ENCODE measurements at places on chromosomes 4 and X.

- peak; percentile 60 for DNase-seq
These were observed 28.3 kb upstream of the AP1S2 start for GRCh38 chrX:15882704-15883539.

GRCh38 chrX:77572322-77572721 is 125.1 kb downstream of the FGF16 start:
- peak; percentile 2 for DNase-seq

- no peak for DNase-seq
These were observed 451.2 kb downstream of the FAT4 start for GRCh38 chr4:125765941-125766340.

- DNase-seq = no peak
These were observed 25.4 kb downstream of the C4orf50 start for GRCh38 chr4:5992828-5993321.

DNA sequence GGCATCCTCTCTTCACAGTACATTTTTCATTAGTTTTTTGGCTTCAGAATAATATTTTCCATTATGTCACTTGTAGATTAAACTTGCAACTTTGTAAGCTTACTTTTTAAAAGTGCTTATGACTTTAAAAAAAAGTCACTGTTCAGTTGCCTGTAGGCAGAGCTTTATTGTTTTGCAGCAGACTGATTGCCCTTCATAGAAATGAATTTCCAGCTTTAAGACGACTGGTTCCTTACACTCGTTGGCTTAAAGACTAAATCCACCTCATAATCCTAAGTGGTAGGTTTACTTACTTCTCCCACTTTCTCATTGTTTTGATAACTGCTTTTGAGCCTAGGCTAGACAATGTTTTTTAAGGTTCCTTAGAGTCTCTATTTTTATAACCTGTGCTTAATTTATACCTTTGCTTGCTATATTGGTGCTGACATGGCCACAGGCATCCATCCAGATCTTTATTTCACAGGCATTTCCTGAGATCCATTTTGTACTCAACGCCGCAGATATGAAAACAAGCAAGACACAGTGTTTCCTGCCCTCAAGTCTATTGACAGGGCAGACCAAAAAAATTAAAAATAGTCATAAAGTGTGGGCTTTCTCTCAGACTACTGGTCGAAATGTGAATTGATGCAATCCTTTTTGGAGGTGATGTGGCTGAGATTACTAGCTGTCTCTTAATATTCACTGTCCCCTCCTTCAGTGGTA is 12.6 kb upstream of the IL13RA2 start:
- no peak for DNase-seq

DNA sequence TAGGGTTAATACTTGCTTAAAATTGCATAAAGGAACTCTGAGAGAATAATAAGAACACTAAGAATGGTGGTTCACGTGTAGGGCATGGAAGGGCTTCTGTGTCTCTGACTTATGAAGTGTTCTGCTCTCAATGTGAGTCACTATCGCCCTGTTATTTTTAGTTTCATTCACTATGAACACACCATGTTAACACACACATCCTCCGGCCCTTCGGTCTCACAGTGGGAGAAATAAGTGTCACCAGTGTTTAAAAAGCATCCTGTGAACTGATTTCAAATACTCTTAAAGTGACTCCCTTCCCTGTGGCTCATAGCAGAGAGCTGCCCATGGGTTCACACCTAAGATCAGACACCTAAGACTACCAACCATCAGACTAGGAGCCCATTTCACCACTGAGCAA is 33.8 kb upstream of the FGFBP2 start:
- no peak for DNase-seq

- DNase-seq = no peak
These were observed 59.2 kb downstream of the GPR143 start for GRCh38 chrX:9706421-9706820.

DNA sequence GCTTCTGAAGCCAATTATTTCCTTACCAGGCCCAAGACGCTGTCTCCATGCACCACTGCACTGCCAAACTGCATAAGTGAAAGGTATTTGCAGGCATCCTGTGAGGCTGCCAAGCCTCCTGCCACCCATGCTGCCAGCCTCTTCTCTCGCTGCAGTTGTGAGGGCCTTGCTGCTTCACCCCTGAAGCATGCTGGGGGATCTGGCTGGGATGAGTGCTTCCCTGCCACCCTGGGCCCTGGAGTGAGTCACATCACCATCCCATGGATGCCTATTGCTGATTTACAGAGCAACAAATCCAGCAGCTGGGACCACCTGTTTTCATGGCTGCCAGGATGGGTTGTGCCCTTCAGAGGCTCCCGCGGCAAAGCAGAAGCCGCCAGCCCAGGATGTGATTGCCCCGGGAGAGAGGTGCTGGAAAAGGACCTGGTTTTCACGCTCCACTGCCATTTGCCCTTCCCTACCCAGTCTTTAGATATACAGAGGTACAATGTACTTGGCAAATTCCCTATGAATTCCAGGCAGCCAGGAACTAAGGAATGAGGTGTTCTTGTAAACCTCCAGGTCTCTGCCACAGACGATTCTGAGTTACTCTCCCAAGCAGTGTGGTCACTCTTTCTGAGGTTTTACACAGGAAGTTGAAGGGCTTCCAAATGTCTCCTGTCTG is 41.5 kb upstream of the PTCHD1 start:
- DNase-seq = no peak

DNA sequence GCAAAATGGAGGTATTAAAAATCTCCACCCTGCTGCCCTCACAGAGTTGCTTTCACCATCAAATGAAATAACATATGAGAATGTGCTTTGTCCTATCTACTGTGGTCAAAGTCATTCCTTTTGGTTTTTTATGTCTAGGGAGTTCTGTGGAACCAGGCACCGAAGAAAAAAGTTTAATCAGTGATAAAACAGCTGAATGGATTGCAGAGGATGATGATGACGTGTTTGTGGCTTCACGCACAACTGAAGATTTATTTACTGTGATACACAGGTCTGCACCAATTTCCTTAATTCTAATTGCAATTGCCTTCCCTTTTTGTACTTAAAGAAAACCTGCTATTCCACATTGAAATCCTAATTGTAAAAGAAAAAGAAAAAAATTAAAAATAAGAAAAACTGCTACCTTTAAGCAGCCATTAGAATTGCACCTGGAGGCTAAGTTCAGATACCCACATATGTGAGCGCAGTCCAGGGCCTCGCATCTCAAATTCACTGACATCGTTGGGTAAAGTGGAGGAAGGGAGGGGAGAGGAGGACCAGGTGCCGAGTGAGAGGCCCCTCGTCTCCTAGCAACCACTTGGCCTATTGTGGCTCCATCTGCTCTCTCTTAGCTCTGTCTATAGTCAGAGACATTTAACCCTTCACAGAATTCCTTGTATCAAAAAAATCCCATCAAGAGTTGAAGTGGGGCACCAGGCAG is 10.5 kb upstream of the RTL5 start:
- no peak for DNase-seq

DNA sequence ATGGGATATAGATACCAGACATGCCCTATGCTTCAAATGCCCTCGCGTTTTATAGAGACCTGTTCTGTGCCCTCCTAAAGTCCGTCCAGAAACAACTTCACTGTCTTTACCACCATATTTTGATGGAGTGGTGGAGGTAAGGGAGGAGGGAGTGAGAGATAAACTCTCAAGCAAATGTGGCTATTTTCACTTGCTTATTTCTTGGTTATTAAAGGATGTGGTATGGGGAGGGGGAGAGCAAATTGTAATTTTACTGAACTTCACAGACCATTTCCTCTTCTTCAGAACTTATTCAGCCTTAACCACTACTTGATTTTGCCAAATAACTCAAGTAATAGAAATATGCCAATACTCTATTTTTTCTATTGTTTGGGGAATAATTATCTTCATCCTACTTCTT is 31.5 kb downstream of the GPR174 start:
- no peak for DNase-seq

DNA sequence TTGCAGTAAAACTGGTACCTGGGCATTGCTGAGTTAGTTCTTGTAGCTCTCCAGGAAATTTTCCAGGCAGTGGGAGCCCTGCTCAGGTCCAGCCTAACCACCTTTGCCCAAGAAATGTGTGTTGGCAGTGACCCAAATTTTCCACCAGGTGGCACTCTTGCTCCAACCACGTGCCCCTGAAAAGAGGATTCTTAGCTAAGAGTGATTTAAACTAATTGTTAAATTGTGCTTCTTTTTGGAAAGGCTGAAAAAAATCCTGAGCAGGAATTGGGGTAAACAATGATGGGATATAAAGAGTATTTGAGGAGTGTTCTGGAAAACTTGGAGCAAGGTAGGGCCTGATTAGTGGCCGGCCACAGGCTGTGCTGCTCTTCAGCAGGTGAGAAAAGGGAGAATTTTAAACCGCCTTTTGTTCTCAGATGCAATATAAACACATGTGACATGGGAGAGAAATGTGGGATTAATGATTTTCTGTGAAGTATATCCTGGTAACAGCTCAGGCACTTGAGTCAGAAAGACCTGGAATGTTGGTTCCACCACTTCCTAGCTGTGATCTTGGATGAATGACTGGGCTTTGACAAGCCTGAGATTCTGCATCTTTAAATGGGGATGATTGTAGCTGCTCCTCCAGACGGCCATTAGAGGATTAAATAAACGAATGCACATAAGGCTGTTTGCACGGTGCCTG is 219.6 kb downstream of the PTTG2 start:
- peak; percentile 74 for DNase-seq

GRCh38 chr4:117900832-117901231 is 133.5 kb upstream of the NDST3 start:
- DNase-seq = no peak

DNA sequence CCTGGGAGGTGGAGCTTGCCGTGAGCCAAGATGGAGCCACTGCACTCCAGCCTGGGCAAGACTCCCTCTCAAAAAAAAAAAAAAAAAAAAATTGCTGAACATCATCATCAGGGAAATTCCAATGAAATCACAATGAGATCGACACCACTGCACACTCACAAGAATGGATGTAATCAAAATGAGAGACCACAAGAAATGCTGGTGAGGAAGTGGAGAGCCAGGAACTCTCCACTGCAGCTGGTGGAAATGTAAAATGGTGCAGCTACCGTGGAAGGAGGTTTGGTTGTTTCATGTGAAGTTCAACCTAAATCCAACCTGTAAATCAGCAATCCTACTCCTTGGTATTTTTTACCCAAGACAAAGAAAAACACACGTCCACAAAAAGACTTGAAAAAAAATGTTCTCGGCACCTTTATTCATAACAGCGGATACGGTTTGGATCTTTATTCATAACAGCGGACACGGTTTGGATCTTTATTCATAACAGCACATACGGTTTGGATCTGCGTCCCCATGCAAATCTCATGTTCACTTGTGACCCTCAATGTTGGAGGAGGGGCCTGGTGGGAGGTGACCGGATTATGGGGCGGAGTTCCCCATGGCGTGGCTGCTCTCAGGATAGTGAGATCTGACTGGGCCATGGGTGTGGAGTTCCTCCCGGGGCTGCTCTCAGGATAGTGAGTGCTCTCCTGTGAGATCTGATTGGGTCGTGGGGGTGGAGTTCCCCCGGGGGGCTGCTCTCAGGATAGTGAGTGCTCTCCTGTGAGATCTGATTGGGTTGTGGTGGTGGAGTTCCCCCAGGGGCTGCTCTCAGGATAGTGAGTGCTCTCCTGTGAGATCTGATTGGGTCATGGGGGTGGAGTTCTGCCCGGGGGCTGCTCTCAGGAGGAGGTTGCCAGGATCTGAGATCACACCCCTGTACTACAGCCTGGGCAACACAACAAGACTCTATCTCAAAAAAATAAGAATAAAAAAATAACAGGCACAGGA is 7.7 kb downstream of the GAK start:
- DNase-seq = peak; percentile 59

DNA sequence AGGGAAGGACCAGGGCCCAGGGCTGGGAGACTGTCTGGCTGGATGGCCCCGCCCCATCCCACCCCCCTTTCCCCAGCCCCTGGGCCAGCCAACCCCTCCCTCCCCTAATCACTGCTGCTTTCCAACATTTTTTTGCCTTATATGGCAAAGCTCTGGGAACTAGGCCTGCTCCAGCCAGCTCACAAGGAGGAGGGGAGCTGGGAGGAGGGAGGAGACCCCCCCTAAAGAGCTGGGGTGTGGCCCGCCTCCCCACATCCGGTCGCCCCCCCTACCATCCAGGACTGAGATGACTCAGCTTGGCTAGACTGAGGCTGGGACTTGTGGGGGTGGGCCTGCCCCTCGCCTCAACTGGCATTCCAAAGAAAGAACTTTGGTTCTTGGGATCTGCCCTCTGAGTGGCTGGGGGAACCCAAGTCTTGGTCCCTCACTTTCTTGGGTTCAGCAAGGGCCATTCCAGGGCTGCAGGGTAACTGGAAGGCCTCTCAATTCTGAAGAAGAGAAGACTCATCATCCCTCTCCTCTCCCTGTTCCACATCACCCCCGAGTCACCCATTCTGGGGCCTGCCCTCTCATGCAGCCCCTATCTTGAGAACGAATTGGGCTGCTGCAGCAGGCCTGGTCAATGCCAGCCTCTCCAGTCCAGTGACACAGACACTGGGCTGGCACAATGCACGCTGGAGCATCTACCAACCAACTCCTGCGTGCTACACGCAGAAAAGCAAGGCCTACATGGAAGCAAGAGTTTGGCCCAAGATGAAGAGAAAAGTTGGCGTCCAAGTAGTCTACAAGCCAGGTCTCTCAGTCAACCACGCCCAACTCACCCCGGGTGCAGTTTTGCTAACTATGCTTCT is 4.8 kb downstream of the FLNA start:
- DNase-seq = peak; percentile 84

- DNase-seq = no peak
These were observed 68.3 kb upstream of the RBPJ start for GRCh38 chr4:26252349-26253025.

DNA sequence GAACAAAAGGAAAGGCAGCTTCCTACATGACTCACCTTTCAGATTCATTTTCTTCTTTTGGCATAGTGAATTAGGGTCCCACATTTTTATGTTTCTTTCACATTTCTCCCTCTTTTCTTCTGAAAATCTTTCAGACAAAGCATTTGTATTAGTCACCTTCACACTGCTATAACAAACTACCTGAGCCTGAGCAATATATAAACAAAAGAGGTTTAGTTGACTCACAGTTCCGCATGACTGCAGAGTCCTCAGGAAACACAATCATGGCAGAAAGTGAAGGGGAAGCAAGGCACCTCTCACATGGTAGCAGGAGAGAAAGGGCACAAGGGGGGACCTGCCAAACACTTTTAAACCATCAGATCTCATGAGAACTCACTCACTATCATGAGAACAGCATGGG is 36.9 kb downstream of the MAGEA9 start:
- DNase-seq = peak; percentile 67

- DNase-seq = no peak
These were observed 74.2 kb downstream of the FREM3 start for GRCh38 chr4:143626134-143626911.
